Stimulated activated CD4-positive, alpha-beta T cell treated with anti-CD3 and anti-CD28 coated beads, Interleukin-1b, Interleukin-23, amount 100 ng/mL, for 1 hour (primary cell): ENCODE measurements at places on chromosomes 7 and 10.

DNA sequence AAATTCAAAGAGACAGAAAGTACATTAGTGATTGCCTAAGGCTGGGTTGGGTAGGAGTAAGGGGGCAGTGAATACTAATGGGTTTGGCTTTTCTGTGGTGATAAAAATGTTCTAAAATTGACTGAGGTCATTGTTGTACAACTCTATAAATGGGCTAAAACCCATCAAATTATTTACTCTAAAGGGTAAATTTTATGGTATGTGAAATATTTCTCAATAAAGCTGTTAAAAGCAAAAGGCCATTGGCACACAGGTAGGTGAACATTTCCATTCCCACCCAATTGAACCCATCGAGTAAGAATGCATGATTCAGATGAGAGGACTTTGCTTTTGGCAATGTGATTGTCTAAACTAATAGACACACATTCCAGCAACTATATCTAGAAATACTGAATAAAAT is 579.4 kb downstream of the GATA3 start:
- no peak for DNase-seq

- DNase-seq: no peak
Measured at GRCh38 chr7:37484426-37485073, 35.9 kb upstream of the ELMO1 start.

DNA sequence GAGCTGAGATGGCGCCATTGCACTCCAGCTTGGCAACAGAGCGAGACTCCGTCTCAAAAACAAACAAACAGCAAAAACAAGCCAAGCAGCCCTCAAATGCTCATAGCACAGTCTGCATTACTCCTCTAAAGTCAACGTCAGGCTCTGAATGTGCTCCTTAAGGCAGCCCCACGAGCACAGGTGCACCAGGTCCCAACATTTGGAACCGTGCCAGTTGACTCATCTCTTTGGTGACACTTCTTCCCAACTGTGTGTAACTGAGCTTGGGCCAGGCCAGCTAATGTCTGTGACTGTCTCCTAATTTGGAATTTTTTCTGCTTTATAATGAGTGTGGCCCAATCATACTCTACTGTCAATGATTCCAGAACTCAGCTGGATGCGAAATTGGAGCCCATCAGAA is 66.3 kb upstream of the EFCAB10 start:
- DNase-seq: no peak

DNA sequence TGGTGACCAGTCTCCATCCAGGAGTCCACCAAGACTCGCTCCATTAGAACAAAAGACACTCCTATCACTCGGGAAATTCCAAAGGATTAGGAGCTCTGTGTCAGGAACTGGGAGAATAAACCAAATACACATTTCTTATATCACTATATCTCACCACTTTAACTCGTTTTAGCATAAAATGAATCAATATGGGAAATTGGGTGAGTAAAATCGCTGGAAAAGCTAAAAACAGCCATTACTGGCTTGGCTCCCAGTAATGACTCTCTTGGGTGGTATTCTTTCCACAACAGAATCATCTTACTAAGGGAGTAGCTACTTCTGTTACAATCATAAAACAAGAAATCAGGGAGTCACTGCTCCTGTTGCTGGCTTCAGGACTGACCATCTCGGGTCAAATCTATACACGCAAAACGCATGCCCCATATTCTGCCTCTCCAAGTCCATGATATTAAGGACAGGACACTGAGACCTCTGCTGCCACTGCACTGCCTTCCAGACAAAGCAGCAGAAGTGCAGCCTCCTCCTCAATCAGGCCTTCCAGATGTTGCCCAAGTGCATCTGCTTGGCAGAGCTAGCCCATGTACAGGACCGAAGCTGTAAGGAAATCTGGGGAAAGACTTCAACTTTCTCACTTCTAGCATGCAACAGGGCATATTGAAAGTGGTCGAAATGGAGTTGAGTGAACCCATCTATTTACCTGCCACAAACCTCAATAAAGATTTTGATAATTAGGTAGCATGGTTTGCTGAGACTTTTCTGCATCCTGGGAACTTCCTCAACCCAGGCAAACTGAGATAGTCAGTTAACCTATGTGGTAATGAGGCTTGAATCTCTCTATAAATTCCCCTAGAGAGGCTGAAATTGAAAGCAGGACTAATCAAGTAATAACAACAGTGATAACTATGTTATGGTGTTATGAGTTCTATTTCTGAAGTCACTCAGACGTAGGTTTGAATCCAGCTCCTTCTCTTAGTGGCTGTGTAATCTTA is 14.4 kb upstream of the PANK1 start:
- DNase-seq: no peak

GRCh38 chr10:22681301-22681700 is 33.1 kb downstream of the PIP4K2A start:
- no peak for DNase-seq

DNA sequence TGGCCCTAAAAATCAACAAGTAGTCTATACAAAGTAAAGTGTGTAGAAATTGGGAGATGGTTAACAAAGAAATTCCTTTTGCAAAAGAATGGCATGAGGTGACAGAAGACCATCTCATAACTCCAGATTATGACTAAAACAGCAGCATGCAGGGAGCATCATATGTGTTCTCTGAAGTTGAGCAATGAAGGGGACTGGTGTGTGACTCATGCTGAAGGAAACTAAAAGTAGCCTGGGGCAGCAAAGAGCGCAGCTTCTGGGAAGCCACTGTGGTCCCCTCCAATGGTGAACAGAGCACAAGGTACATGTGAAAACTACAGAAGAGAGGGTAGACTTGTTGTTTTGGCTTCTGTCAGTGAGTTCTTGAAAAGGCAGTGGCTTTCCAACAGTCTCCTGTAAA is 133.4 kb downstream of the MACC1 start:
- DNase-seq: no peak

DNA sequence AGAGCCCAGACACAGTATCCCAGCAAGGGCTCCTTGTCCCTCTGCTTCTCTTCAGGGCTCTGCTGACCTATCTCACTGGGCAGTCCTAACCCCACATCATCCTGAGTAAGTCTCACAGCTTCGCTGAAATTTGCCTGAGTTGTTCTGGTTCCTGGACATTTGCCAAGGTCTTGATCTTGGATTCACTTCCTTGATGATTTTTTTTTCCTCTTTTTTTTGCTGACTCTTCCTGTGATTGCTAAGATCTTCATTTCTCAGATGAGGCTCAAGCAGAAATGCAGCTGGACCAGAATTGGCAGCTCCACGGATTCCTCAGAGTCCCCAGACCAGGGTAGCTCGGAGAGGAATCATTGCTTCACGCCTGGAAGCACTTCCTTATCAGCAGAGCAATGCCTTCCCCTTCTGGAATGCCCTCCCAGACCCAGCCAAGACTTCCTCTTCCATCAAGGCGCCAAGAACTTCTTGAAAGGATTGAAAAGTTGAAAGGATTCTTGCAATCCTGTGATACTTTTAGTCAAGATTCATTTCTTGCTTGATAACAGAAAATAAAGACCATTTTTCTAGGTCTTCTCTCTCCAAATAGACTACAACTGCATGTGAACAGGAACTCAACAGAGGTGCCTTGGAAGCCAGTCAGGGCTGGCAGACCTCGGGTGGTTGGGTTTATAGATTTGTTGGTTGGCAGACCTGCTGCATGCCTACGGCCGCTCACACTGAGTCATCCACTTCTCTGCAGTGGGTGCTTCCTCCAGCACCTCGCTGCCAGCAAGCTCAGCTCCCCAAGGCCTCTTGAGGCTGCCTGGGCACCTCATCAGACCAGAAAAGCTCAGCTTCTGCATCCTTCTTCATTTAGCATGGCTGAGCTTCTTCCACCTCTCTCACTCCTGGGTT is 8.8 kb upstream of the AFAP1L2 start:
- DNase-seq: no peak
